NCI-H2081 (cell line): ENCODE measurements at places on chromosomes 6 and 20.

DNA sequence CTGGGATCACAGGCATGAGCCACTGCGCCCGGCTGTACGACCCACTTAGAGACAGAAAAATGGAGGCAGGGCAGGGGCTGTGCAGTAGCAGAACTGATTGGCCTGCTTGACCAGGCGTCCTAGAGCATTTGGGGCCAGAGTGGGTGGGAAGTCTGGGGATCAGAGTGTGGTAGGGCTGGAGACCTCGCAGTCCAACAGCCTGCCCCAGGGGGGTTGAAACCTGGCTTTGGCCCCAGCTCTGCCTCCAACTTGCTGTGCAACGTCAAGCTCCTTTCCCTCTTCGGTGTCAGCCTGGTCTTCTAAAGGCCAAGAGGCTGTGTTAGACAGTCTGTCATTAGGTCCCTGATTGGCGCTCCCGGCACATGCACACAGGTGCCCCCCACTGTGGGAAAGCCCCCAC, 15.3 kb upstream of the SPDEF start:
- DNase-seq: no peak

GRCh38 chr6:170281331-170282292, 9.3 kb downstream of the DLL1 start:
- no peak for DNase-seq

DNA sequence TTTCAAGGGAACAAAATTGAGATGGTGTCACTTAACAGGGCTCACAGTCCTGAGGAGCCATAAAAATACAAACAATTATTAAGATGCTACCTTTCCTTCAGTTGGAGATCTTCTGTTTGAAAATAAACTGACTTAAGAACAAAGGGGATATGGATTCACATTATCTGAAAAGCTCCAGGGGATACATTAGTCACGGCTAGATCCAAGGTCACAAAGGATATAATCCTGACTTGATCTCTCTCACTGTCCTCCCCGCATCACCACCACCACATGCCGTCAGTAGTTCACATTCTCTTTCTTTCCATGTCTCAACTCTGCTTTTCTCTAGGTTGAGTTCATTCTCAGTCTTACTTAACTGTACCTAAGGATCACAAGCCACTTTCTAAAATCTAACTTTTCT, 530.4 kb upstream of the MARCKS start:
- no peak for DNase-seq

- DNase-seq: no peak
Observed at GRCh38 chr20:32656827-32657226, 16.9 kb downstream of the C20orf203 start.

DNA sequence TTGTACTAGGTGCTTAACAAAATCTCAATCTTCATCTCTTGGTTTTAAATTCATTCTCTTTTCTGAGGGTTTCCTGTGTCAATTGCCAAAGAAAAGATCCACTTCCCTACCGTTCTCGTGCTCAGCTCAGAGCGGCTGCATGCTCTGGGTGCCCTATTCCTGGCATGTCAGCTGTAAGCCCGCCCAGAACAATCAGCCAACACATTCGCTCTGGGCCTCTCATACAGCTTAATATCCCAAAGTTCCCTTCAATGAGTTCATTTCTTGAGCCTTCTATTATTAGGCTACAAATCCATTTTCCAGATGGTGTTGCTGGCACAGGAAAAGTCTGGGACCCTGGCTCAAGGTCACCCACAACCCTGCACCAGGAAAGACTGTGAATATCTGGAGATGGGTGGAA, 24.3 kb upstream of the LRFN2 start:
- no peak for DNase-seq

GRCh38 chr6:119845161-119845560, 495.6 kb upstream of the MAN1A1 start:
- DNase-seq: no peak

- no peak for DNase-seq
Observed at GRCh38 chr20:62537649-62538292, 62.0 kb upstream of the GATA5 start.

GRCh38 chr6:143620447-143620846, 57.3 kb upstream of the PHACTR2 start:
- no peak for DNase-seq

GRCh38 chr6:163490826-163491577, 76.5 kb downstream of the QKI start:
- peak; percentile 13 for DNase-seq

DNA sequence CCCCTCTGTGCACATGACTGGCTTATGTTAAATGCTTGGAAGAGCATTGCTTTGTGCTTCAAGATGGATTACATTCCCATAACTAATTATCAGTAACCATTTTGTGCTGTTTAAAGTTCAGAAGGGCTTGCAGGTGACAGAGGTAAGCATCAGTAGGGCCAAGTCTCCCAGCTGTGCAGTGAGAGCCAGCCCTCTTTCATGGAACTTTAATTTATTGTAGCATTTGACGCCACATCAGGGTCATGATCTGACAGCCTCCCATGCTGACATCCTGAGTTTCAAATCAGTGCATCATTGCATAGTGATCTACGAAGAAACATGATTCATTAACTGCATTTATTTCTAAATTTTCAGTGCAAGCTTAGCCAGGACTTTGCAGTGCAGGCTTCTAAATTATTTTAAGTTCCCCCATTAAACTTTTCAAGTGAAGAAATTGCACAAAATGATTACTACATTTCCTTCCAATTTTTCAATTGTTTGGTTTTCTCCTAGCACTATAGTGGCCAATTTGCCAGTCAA, 380.9 kb downstream of the UTRN start:
- DNase-seq: peak; percentile 36

DNA sequence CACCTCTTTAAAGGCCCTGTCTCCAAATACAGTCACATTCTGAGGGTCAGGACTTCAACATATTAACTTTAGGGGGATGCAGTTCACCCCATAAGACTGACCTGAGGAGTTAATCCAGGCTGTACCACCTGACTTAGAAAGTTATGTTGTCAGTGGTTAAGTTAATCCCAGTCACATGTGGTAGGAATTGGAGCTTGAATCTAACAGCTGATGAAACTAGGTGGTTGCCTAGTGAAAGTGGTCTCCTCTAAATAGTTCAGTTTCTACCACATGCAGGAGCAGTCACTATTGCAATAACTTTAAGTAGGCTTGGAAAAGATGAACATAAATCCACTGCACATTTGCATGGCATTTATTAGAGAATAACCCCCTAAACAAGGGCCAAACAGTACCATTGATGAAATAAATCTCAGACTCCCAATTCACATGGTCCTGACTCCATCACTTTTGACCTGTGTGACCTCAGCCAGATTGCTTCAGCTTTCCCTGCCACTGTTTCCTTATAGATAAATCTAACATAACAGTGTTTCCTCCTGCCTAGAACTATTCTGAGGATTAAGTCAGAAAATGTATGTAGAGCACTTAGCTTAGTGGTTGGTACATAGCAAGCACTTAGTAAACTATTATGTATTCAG, 20.1 kb downstream of the SAMD5 start:
- no peak for DNase-seq

- DNase-seq: peak; percentile 94
Observed at GRCh38 chr6:21188505-21189223, 404.9 kb upstream of the SOX4 start.

- DNase-seq: no peak
Observed at GRCh38 chr6:119444642-119445557, 95.3 kb upstream of the MAN1A1 start.

DNA sequence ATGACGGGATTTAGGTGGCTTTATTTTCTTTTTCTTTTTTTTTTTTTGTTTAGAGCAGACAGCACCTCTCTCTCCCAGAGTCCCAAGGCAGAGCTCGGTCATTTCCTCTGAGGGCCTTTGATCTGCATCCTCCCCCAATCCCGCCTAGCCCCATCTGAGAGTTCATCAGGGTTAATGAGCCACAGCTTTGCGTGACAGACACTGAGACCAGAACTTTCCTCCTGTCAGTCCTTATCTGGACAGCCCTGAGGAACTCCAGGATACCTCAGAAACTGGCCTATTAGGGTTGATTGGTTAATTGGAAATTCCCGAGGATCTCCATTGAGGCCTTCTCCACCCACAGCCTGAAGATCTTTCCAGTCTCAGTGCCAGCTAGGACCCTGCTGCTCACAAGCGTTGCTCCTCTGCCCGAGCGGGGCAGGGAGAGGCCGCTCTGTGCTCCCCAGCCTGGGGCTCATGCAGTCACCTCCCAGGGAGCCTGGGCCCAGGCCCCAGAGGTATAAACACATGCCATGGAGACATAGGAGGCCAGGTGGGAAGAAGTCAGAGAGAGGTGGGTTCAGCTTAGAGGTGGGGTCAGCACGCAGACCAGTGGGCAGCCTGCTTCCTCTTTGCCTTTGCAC, 1.4 kb upstream of the LRRN4 start:
- no peak for DNase-seq

DNA sequence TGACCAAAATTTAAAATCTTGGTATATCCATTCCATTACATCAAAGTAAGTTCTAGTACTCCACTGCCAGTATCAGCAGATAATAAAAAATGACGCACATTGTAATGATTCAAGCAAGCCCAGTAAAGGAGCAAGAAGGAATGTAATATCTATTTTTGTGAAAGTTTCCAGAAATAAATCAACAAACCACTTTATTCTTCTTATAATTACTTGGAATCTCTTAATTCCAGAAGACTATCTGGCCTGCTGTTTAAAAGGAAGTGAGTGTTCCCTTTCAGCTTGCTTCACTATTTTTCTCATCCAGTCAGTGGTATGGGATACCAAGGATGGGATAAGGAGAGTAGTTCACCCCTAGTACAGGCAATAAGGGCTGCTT, 42.2 kb upstream of the DSE start:
- DNase-seq: no peak

GRCh38 chr6:10725044-10725443, 2.2 kb downstream of the TMEM14C start:
- DNase-seq: no peak

GRCh38 chr6:7196019-7196402, 88.2 kb downstream of the RREB1 start:
- no peak for DNase-seq
